ENCODE measurements at places on chromosomes 5 and 9.

- peak; percentile 98 for DNase-seq
These were observed 11.1 kb downstream of the GRIN1 start for GRCh38 chr9:137149942-137150616.

- no peak for DNase-seq
These were observed 74.5 kb downstream of the ADAMTS12 start for GRCh38 chr5:33817301-33817700.

DNA sequence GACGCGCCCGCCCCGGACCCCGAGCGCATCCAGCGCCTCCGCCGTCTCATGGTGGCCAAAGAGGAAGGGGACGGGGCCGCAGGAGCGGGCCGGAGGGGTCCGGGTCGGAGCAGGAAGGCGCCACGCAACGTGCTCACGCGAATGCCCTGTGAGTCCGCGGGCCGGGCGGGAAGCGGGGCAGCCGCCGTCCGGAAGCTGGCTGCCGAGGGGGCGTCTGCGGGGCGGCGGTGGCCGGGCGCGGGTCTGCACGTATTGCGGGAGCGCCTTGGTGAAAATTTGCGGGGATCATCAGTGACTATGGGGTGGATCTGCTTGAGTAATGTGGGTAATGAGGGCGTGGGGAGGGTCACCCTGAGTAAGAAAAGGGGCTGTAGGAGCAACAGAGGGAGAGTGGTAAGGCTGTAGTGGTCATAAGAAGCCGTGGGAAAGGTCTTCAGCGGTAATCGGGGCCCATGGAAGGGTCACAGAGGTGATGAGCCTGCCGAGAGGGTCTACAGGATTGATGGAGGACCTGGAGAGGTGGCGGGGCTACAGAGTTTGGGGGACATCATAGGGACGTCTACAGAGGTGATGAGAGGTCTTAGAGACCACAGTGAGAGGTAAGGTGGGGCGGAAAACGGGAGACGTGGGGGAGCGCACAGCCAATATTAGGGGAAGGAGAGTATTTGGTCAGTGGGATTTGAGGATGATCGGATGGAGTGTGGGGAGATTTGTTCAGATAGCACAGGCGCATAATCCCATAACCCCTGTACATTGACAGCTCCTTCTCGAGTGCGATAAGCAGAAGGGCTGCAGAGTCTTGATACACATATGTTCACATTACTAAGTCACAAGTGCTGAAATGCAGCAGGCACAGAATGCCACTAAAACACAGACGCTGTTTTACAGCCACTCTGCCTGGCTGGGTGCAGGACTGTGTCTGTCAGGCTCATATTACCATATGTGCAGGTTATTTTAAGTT is 819 bp downstream of the LSM11 start:
- peak; percentile 33 for DNase-seq

- DNase-seq, result no peak
These were observed 398.1 kb downstream of the MAN2A1 start for GRCh38 chr5:110087829-110088228.

- no peak for DNase-seq
These were observed 443.4 kb upstream of the ST8SIA4 start for GRCh38 chr5:101346447-101346846.

- DNase-seq, result no peak
These were observed 111.7 kb downstream of the DAB2IP start for GRCh38 chr9:121763131-121763530.

DNA sequence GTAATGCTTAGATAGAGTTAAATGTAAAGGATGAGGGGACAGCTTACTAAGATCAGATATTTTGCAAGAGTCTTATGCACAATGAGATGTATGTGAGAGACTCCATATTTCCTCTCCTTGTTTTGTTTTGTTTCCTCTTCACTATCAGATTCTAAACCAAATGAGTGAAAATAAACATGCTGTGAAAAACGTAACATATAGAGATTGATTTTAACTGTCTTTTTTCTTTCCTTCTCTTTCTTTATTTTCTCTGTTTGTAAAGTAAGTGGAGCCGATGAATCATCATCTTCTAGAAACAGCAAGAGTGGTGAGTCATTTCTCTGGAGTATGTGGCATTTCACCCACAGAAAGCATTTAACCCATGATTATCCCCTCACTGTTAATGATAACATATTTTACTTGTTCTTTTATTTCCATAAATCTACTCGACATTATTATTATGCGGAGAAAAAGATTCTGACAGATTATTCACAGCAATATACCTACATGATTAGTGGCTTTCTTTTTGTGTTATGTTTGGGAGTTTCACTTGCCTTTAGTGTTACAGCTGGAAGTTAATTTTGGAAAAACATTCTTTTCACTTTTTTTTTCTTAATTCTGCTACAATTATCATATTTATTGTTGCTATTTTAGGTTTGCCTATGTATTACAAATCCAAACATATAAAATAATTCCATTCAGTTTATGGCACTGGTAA is 2.1 kb upstream of the ANXA1 start:
- DNase-seq, result no peak

DNA sequence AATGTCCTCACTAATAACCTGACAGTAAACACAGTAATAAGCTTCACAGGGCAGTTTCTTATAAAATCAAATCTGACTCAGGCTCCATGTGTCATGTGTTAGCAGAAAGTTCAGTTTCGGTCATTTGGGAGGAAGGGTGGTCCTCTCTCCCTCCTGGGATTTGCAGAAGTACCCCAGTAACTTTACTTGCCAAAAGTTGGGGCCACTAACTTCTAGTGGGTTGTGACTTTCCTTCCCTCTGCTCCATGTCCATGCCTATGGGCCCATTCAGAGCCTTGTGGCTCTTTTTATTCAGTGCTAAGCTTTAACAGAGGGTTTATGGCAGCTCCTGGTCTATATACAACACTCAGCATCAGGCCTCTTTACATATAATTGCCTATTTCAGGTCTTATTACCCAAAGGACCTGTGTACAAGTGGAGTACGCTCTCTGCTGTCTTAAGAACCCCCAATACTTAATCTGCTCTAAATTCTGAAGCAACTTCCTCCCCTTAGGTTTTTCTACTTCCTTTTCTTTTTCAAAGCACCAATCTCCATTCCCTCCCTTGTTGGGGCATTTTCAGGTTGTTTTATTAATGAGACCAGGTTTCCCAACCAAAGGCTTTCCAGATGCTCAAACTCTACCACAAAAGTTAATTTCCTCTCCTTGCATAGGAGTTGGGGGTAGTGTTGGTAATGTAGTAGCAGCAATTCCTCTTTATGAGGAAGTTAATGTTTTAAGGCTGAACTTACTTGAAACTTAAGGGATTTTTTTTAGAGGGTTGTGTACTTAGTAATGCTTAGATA is 107.7 kb downstream of the CCDC192 start:
- no peak for DNase-seq

DNA sequence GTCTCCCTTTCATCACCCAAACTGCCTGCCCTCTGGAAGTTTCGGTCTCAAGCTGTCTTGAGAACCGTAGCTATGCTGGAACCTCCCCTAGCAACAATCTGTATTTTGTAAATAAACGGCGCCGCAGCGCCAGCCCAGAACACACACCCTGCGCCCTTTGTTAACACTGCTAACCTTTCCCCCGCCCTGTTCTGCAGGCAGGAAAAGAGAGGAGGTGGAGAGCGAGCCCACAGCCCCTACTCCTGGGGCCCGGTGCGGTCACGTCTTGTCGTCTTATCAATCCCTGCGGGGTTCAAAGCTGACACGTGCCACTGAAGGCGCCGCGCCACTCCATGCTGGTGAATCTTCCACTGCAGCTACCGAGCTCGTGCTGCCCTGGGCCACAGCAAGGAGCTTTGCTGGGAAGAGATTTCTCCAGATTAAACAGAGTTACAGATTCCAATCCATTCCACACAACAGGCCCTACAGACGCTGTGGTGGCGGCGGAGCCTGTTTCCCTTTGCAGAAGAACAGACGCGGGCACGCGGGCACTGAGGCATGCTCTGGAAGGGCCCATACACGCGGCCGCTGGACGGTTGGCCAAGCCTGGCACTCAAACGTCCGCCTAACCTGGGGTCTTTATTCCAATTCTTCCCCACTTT is 25.3 kb downstream of the ZDHHC11B start:
- DNase-seq, result peak; percentile 31

DNA sequence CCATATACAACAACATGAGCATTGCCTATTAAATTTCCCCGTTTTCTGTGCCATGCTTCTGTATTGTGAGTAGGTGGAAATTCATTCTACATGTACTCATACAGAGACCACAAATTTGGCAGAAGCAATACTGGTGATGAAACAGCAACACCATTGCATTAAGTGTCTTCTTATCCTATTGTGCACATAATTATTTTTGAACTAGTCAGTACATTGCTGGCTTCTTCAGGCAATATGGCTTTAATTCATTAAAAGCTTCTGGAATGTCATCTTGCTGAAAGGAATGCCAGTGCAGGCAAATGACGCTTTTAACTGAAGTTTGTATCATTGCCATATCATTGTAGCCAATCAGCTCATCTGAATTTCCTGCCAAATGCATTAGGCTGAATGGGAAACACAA is 82.6 kb downstream of the KIAA1958 start:
- DNase-seq, result no peak

- no peak for DNase-seq
These were observed 35.2 kb upstream of the PSD2 start for GRCh38 chr5:139760066-139761056.

GRCh38 chr9:91212596-91213243 is 149.0 kb downstream of the AUH start:
- DNase-seq, result no peak

DNA sequence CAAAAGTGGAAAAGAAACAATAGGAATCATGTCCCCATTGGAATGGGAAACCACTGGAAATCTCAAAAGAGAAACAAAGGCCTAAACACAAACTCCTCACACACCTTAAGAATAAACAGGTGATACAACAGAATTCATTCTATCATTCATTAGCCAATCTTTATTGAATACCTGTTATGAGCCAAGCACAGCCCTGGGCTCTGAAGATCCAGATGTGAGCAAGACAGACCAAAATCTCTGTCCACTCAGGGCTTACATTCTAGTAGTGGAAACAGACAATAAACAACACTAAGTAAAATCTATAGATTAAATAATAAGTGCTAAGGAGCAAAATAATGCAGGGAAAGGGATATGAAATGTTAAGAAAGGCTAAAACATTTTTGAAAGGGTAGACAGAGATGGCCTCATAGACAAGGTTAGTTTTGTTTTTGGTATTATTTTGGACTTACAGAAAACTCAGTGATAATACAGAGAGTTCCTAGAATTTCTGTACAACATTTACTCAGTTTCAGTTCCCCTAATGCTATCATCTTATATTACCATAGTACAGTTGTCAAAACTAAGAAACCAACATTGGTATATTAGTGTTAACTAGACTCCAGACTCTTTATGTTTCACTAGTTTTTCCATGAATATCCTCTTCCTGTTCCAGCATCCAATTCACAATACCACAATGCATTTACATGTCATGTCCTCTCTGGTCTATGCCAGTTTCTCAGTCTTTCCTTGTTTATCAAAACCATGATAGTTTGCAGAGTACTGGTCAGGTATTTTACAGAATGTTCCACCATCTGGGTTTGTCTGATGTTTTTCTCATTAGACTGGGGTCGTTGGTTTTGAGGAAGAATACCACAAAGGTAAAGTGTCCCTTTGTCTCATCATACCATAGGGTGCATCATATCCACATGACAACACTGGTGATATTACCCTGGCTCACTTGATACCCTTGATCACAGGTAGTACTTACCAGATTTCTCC is 103.7 kb downstream of the SIL1 start:
- DNase-seq, result no peak

- DNase-seq, result no peak
These were observed 69.3 kb downstream of the MLLT3 start for GRCh38 chr9:20552874-20553557.

- no peak for DNase-seq
These were observed 58.4 kb downstream of the DAPK1 start for GRCh38 chr9:87556039-87556438.

DNA sequence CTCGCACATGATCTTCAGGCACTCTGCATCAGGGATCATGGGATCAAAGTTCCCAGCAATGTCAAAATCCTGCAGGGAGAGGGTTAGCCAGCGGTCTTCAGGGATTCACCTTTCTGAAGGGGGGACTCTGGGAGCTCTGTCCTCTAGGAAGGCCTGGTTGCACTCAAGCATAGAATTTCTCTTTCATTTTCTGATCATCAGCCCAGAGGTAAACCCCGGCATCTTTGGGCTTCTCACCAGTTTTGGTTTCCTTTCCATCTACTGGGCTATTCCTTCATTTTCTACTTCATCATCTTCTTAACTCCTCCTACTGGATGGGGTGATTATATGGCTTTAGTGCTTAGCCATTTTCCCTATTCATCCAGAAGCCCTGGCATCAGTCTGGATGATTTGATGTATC is 4.6 kb upstream of the DND1 start:
- DNase-seq, result no peak

DNA sequence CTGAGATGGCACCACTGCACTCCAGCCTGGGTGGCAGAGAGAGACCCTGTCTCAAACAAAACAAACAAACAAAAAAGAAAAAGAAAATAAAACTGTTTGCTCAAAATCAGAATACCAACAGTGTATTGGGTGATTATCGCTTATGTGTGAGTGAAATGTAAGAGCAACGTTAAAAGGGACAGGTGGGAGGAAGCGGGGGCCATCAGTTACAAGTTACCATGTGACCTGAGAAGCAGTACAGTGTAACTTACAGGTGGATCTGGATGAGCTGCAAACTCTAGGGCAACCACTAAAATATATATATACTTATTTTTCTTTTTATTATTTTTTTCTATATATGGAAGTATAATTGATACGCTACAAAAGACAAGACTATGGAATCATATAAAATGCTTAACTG is 93.4 kb downstream of the KCNT1 start:
- no peak for DNase-seq

DNA sequence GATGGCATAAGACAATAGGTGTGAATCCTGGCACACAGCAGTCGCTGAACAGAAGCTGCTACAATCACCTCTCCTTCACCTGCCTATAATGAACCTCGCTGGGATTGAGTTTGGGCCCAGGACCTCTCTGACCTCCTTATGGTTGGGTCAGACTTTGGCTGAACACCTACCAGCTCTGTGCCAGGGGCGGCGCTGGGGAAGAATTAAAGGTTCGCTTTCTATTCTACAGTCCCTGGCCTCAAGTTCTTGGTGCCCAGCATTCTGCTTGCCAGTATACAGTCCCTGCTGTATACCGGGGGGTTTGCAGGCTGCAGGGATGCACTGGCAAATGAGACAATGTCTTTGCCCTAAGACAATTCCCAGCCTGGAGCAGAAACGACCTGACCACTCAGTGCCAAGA is 895 bp upstream of the STRBP start:
- DNase-seq, result no peak

GRCh38 chr9:122961139-122961538 is 20.3 kb downstream of the RABGAP1 start:
- no peak for DNase-seq

- no peak for DNase-seq
These were observed 70.3 kb upstream of the EQTN start for GRCh38 chr9:27367175-27367798.

DNA sequence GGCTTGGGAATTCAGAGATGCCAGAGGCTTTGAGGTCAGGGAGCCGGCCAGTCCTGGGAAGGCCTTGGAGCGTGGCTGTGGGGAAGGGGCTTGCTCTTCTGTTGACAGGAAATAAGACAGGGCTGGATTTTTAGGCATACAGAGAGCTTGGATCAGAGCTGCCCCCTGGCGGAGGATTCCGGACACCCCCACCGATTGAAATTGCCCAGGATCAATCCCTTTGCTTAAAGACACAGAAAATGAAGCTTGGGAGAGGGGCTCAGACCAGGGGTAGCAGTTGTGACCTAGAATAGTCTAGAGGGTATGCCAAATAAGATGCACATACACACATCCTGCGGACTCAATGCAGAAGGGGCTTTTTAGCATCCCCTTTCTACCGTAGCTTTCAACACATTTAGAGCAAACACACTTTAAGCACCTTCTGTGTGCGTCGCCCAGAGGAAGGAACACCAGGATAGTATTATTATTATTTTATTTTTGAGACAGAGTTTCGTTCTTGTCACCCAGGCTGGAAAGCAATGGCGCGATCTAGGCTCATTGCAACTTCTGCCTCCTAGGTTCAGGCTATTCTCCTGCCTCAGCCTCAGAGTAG is 1.7 kb upstream of the NTMT1 start:
- DNase-seq, result peak; percentile 82
